Stimulated activated CD4-positive, alpha-beta T cell treated with anti-CD3 and anti-CD28 coated beads, Interleukin-2, amount 100 ng/mL, for 48 hours (primary cell): ENCODE measurements at places on chromosomes 7 and 10.

- DNase-seq = no peak
These were observed 115.1 kb downstream of the C10orf105 start for GRCh38 chr10:71604324-71605018.

GRCh38 chr10:103668351-103669242 is 175.1 kb downstream of the NEURL1 start:
- no peak for DNase-seq

DNA sequence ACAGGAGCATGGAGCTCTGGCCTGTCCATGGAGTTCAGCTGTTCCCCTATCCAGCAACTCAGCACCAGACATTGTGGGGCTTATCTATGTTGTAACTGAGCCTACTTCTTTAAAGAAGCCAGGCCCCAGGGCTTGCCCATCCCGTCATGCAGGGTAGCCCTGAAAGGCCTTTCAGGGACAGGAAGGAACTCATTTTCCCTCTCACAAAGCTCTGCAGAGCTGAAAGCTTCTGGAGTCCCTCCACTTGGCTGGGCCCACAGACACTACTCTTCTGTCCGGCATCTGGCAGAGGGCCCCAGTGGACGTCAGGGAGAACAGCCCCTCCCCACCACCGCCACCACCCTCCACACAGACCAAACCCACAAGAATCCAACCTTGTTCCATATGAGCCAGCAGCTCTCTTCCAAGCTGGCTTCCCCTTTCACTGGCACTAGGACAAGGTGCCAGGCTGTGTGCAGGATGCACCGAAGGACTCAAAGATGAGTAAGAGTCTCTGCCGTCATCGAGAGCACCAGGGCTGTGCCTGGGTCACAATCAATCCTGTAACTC is 33.1 kb downstream of the DENND2A start:
- no peak for DNase-seq

DNA sequence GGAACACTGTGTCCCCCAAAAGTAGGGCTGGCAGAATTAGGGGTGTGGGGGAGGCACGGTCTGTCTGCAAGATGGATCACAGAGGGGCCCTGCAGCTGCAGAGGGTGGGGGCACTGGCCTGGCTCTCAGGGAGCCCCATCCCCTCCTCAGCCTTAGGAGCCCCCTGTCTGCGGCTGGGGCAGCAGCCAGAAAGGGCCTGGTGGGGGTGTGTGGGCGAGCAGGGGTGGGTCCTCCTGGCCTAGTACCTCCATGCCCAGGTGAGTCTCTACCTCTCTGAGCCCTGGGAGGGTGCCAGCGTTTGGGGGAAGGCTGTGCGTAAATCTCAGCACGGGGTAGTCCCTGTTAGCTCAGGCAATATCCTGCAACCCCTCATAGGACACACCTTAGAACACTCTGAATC is 280.5 kb upstream of the PPP2R2D start:
- no peak for DNase-seq

DNA sequence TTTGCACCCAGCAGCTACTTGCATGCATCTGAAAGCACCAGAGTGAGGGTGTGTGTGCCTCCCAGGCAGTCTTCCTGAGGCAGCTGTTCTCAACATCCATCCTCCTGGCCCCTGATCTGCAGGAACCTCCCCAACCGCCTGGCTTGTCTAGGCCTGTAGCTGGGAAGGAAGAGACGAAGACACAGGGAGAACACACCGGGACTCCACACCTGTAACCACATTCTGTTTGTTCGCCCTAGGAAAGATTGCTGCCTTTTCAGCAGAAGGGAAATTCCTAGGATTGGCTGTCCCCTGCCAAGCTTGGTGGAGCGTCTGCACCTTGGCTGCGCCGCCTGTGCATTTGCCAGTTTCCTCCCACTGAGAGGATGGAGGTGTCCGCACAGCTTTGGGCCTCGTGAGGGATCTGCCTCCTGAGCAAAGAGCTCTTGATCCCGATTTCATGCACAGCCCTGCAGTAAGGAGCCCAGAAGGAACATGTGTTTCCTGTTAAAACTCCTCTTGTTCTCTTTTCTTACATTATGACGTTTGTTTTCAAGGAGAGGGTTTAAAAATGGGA is 154.6 kb downstream of the TPST1 start:
- DNase-seq = no peak

- DNase-seq = no peak
These were observed 996.8 kb downstream of the KCNMA1 start for GRCh38 chr10:76640806-76641205.

- no peak for DNase-seq
These were observed 15.9 kb upstream of the FAM171A1 start for GRCh38 chr10:15387021-15387420.

- no peak for DNase-seq
These were observed 18.8 kb upstream of the MET start for GRCh38 chr7:116653204-116653603.

- no peak for DNase-seq
These were observed 27.4 kb upstream of the GDI2 start for GRCh38 chr10:5840314-5841307.

DNA sequence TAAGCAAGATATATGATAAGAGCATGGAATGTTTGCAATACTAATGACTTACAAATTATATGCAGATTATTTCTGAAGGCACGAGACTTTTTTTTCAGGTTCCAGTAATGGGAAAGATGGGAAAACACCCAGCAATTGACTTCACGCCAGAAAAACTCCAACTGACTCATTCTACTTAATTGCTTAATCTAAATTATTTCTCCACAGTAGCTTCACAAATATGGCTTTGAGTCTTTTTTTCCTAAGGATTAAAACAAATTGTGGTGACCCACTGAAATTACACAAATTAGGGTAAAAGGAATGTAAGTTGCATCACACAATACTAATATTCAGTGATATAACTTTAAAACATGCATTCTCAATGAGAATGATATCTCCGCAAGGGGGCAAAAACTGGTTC is 138.7 kb downstream of the GNAI1 start:
- no peak for DNase-seq

GRCh38 chr7:73615886-73616285 is 8.4 kb downstream of the MLXIPL start:
- no peak for DNase-seq
